Fibroblast of skin of left quadriceps (primary cell): ENCODE measurements at places on chromosomes 4 and X.

- DNase-seq, result no peak
Measured at GRCh38 chrX:83906921-83907320, 46.0 kb downstream of the CYLC1 start.

- no peak for DNase-seq
Measured at GRCh38 chrX:15496824-15497223, 3.7 kb upstream of the PIR start.

GRCh38 chr4:103018391-103019307 is 856 bp downstream of the SLC9B1 start:
- DNase-seq, result no peak

DNA sequence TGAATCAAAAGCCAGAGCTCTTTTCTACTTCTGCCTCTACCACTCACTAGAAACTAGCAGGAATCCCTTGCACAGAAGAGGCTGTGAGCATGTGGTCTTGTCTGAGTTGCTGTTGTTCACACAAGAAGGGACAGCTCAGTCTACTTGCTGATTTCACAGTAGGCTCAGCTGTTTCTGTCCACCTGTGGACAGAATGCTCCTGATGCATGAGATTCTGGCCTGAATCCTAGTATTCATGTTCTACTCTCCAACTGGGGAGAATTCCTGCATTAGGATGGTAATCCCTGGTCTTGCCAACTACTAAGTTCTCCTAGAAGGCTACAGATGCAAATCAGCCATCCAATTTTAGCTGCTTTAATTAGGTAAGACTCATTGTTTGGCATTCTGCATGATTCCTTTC is 112.8 kb downstream of the PPA2 start:
- no peak for DNase-seq

- peak; percentile 46 for DNase-seq
Measured at GRCh38 chr4:24472514-24473308, 111.6 kb downstream of the DHX15 start.

GRCh38 chr4:87853108-87853507 is 20.3 kb downstream of the MEPE start:
- DNase-seq, result no peak

- no peak for DNase-seq
Measured at GRCh38 chr4:104457308-104457981, 37.2 kb downstream of the CXXC4 start.

DNA sequence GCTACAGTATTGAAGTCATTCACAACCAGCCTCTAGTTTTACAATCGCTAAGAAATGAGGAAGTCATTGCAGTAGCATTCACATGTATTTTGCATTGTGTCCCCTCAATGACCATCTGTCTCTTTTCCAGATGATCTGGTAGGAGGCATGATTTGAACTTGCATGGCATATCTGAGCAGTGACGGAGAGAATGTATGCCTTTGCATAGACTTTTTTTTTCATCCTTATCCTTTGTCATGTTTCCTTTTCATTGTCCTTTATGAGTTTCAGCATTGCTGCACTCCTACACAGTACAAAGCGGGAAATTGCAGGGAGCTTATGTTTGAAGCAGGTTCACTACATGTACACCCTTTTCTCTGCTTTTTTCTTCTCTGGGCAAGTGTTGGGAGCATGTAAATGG is 516.4 kb upstream of the GRIA3 start:
- DNase-seq, result no peak

DNA sequence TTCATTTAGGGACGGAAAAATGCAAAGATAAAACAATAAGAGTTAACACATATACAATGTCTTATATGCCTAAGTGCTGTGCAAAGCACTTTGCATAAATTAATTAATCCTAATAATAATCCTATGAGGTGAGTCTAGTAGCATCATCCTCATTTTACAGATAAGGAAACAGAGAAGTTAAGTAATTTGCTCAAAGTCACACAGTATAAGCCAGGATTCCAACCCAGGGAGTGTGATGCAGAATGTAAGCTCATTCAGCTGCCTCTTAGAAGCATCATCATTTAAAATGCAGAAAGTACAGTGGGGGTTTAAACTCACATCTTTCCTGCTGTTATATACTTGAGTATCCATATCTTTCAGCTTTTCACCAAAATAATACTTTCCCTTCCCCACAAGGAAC is 203.7 kb downstream of the LARP7 start:
- DNase-seq, result no peak

DNA sequence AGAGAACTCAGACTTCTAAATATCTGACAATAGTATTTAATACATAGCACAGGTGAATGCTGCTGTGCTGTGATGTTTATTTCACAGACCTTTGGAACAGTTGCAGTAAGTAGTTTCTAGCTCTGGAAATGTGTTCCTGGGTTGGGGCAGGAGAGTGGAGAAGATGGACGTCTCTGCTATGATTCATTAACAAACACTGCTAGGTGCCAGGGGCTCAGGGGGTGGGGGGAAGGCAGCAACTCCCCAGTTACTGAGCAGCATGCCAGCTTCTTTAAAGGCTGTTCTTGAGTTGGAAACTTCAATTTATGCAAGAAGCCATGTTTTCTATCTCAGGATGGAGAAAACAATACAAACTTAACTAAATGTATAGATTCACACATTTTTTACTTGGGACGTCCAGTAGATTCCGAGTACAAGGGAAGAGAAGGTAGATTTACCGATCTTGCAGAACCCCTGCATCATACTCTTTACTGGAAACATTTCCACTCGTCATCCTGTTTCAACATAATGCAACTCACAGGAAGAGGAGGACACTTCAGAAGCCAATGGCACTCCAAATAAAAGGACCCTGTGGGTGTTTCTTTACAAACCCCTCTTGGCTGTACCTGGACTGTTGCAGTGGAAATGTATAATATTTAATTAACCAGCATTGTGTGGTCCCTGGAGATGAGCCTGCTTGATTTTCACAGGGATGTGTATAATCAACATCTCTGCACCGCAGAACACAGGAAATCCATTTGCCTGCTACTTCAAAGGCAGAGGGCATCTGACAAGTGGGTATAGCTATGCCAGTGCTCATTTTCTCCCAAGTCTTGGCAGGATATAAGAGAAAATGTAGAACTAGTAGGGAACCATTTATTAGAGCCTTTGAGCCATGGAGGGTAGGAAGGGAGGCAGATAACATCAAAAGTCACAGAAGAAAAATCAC is 171.4 kb downstream of the SH3KBP1 start:
- DNase-seq, result no peak

- no peak for DNase-seq
Measured at GRCh38 chrX:103540145-103540544, 20.9 kb upstream of the RAB40A start.

GRCh38 chrX:8179656-8180055 is 8.6 kb upstream of the VCX2 start:
- DNase-seq, result no peak

DNA sequence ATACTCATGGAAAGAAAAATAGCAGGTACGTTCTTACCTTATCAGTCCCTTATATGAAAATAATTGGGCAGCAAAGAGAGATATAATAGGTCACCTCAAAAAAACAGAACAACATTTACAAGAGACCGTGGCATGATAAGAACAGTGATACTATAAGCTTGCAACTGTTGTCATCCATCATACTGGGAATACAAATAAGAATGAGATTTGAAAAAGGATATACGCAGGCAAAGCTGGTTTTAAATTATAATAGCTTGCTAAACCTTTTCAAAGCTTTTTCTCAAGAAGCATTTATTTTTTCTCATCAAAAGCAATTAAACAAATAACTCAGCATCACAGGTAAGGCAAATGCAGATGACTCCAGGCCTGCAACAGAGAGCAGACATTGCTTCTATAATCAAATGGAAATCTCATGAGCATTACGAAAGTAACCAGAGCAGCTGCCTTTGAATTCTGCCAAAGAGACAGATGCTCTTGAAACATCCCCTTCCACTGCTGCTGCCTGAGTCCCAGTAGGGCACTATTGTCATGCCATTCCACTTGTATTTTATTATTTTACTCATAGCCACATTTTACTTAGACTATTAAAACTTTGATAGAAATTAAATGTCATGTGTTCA is 620.6 kb upstream of the GNPDA2 start:
- DNase-seq, result no peak

DNA sequence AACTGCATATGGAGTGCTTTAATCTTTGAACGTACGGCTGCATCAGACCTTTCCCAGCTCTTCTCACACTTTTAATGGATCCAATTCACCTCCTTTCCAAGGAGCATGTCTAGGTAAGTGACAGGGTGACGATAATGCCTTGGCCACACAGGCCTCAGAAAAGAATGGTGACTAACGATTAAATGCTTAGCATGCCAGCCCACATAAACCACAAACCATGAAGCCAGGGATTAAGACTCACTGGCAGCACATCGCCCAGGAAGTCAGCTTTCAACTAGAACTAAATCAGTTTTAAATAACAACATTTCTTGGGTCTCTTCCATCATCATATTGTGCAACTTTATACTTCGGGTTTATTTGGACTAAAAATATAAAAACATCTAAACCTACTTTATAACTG is 28.7 kb downstream of the INPP4B start:
- DNase-seq, result peak; percentile 88

DNA sequence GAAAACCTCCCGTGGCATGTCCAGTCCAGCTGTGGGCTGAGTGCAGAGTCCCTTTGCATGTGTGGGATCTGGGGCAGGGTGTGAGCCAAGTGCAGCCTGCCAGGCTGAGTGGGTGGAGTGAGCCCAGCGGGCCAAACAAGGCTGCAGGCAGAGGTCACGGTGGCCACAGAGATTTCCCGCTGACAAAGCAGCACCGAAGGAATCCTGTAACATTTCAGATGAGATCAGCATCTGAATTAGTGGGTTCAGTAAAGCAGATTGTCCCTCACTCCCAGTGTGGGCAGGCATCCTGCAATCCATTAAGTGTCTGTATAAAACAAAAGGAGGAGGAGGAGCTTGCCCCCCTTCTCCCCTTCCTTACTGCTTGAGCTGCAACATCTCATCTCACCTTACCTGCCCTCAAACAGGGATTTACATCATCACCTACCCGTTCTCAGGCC is 324.4 kb downstream of the FAT4 start:
- no peak for DNase-seq

DNA sequence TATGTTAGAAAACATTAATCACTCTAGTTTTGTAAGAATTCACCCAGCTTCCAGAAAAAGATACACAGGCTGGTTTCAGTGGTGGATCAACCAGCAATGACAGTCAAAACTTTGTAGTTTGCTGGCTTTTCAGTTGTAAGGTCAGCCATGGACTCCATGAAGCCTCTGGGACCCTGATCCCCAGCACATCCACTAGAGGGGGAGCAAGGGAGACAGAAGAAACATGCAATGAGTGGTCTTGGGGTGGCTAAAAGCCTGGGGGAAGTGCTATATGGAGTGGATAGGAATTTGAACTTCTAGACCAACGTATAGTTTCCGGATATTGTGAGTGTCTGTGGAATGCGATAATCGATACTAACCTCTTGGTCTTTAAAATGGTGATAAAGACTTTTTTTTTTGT is 72.7 kb downstream of the AFF2 start:
- no peak for DNase-seq

DNA sequence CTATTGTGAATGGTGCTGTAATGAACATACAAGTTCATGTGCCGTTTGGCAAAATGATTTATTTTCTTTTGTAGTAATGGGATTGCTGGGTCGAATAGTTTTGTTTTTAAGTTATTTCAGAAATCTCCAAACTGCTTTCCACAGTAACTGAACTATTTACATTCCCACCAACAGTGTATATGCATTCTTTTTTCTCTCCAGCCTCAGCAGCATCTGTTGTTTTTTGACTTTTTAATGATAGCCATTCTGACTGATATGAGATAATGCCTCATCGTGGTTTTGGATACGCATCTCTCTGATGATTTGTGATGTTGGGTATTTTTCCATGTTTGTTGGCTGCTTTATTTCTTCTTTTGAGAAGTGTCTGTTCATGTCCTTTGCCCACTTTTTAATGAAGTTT is 246.3 kb upstream of the ADGRL3 start:
- DNase-seq, result no peak

DNA sequence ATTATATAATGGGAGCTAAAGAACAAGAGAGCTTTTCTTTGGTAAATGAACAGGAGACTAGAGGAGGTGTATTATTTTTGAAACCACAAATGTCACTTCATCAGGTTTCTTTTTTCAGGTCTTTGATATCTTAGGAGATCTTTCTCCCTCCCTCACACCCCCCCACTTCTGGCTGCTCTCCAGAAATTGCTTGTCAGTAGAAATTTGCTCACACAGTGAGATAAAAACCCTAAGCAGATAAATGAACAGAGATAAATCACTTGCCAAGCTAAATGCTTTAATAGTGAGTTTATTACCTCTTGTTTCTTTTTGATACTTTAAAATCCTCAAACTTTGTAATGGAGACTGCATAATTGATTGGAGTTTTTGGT is 421.2 kb upstream of the TENM3 start:
- DNase-seq, result no peak

DNA sequence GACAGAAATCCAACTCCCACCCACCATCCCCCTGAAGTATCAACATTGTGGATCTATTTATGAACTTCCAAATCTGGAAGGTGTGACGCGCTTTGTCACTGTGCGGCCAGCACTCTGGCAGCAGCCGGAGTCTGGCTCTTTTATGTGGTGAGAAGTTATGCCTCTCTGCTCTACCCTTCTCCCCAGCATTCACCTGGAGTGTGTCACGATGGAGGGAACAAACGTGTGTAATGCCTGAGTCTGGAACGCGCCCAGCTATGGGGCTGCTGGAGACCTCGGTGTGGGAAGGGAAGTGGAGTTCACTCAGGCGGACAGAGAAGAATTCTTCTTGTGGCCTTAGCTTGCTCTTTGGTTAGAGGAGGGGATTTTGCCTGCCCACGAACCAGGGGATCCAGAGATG is 222.1 kb upstream of the RPL34 start:
- DNase-seq, result no peak

- no peak for DNase-seq
Measured at GRCh38 chr4:148164557-148164956, 277.7 kb downstream of the NR3C2 start.

DNA sequence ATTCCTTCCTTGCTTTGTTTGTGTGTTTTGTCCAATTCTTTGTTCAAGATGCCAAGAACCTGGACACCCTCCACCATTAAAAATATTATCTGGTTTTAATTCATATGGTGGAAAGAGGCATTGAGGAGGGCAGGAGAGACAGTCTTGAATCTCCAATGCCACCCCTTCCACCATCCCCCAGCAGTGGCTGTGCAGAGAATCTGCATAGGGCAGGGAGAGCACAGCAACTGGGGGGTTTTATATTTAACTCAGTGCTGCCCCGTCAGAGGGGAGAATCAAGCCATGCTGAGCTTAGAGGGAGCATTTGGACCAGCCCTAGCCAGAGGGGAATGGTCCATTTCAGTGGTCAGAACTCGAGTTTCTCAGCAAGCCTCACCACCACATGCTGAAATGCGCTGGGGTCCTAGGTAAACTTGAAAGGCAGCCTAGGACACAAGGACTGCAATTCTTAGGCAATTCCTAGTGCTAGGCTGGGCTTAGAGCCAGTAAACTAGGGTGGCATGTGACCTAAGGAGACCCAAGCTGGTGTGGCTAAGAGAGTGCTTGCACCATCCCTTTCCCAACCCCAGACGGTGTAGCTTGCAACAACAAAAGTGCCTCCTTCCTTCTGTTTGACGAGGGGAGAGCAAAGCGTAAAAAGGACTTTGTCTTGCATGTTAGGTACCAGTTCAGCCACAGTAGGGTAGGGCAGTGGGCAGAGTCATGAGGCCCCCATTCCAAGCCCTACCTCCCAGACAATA is 34.2 kb downstream of the CCDC158 start:
- no peak for DNase-seq

- no peak for DNase-seq
Measured at GRCh38 chr4:38241541-38241940, 281.3 kb downstream of the PTTG2 start.

- peak; percentile 45 for DNase-seq
Measured at GRCh38 chrX:130100180-130100579, 10.1 kb downstream of the ELF4 start.
